ENCODE measurements at places on chromosomes 4 and X.

DNA sequence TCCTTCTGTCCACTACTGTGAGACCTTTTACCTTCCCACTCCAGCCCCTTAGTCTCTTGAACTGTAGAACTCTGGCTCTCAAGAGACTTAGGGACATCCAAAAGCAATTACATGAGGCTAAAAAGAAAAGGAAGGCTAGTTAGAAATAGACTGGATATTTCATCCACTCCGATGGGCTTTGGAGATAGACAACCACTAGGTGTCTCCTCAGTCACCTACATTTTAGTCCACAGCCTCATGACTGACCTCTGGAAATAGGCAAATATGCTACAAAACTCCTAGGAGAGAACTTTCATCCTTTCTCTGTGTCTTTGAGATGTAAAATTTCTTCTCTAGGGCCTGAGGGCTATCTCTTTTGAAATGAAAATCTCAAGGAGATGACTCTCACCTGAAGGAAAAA, 45.1 kb upstream of the LAMP2 start:
- DNase-seq, result peak; percentile 14

GRCh38 chr4:4759232-4759631, 100.2 kb upstream of the MSX1 start:
- no peak for DNase-seq

DNA sequence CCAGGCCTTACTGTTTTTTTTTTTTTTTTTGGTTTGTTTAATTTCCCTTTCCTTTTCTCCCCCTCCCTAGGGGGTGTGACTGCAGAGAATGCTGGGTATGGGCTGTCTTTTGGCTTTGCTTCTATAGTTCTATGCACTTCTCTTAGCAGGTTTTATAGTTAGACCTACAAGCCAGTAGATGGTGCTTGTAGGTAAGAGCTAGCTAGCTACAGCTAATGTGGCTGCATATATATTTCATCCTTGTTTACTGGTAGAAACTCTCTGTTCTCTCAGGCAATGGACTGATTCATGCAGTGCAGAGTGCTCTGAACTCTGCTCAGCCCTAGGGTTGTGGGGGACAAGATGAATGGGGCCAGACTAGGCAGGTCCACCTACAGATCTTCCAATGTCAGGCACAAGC, 246.4 kb downstream of the SH2D1A start:
- DNase-seq, result peak; percentile 9

GRCh38 chr4:29085748-29086147, 1634.4 kb upstream of the PCDH7 start:
- DNase-seq, result no peak

GRCh38 chr4:23320931-23321587, 568.8 kb downstream of the PPARGC1A start:
- no peak for DNase-seq

GRCh38 chr4:26173619-26174018, 147.2 kb upstream of the RBPJ start:
- no peak for DNase-seq

DNA sequence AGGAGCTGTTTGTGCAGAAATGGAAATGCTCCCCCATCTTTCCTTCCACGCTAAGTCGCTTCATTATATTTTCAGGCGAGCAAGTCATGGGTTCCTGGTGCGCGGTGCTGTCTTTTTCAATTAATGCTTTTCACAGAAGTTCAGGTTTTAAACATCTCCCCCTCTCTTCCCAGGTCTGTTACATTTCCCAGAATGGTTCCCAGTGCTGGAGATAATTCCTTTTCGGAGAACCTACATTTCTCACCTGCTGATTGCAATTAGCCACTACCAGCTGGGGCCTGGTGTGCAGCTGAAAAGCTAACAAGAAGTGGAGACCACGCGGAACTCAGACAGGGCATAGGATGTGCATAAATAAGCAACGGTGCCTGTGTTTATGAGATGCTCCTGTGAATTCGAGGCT, 217.8 kb downstream of the MID1IP1 start:
- no peak for DNase-seq

- DNase-seq, result peak; percentile 33
These were observed 392.2 kb upstream of the ZFP42 start for GRCh38 chr4:187603093-187604025.

GRCh38 chrX:69523314-69523713, 19.2 kb downstream of the NALF2 start:
- DNase-seq, result no peak

DNA sequence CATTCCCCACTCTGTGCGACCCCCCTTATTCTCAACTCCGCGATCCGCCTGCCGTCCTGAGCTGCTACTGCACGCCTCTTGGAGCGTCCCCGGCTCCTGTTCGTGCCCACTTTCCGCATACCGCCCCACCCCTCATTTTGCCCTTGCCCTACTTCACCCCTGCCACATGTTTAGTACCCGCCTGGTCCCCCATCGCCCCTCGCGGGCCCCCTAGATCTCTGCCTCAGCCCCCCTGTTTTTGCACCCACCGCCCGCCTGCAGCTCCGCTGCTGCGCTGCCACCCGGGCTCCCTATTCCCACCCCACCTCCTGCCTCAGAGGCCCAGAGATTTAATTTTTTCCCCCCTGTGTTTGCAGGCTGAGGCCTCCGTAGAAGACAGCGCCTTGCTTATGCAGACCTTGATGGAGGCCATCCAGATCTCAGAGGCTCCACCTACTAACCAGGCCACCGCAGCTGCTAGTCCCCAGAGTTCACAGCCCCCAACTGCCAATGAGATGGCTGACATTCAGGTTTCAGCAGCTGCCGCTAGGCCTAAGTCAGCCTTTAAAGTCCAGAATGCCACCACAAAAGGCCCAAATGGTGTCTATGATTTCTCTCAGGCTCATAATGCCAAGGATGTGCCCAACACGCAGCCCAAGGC, 1.4 kb downstream of the MAGED1 start:
- DNase-seq, result peak; percentile 17

GRCh38 chr4:73244945-73245601, 13.5 kb downstream of the ANKRD17 start:
- DNase-seq, result no peak

DNA sequence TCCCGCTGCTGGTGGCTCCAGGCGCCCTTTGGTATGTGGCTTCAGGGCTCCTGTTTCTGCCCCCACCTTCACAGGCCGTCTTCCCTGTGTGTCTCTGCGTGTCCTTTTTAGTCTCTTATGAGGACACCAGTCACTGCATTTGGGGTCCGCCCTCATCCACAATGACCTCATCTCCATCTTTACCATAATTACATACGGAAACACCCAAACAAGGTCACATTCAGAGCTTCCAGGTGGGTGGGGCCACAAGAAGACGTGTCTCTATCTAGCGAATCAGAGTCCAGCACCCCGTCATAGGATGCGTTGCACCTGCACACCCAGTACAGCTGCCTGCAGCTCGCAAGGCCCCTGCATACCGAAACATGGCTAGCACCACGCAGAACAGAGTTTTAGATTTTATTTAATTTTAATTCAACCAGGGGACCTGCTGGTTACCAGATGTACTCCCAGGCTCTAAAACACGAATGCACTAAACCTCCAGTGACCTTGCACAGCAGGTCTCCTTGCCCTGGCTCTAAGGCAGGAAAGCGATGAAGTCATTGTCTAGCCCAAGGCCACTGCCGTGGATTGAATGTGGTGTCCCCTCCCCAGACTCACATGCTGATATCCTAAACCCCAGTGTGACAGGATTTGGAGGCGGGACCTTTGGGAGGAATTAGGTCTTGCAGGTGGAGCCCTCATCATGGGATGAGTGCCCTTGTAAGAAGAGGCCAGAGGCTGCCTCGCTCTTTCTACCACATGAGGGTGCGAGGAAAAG, 30.3 kb downstream of the ABLIM2 start:
- DNase-seq, result no peak

DNA sequence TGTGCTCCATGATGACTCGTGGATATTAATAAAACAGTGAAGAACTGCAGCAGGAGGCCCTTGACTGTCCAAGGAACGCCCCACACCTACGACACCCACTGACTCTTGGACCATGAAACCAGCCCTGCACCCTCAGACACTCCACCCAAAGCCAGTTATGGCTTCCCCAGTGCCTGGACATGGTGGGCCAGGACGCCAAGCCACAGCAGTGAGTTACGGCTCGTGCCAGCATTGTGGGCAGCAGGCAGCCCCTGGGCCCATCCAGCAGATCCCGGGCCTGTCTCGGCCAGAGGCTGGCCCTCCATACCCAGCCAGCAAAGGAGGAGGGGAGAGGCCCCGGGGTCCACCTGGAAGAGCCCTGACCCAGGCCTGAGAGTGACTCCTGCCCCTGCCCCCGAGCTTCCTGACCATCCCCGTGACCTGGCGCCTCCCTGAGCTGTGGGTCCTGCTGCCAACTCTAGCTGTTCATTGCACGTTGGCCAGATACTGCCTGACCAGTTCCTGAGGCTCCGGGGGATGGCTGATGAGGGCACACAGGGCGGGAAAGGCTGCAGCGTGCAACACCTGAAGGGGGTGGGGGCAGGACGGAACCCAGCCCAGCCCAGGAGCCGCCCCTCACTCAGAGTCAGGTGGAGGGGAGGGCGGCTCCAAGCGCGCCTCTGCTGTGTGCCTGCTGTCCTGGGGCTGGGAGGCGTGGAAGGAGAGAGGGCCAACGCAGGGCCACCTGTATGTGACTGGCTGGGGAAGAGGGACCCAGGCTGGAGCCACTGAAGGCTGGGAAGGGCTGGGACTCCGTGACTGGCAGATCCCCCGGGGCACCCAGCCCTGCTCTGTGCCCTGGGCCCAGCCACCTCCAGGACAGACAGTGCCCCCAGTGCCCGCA, 739 bp downstream of the SLC49A3 start:
- DNase-seq, result no peak

DNA sequence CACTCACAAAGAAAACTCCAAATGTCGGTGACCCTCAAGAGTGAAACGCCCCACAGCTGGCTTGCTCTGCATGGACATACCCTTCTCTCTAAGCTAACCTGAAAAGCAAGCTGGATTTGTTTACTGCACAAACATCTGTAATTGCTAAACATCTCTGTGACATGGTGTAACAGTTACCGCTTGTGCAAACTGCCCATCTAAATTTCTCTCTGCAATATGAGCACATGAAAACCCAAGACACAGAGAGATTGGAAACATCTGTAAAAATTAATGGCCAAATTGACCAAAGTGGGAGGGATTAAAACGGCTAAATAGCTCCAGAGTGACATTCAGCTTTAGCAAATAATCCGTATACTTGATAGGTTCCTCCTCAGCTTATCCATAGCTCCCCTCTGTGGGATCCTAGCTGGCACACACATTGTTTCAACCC, 155.0 kb upstream of the MAP3K15 start:
- DNase-seq, result no peak

GRCh38 chr4:176189891-176190795, 5.2 kb downstream of the SPATA4 start:
- DNase-seq, result no peak

- no peak for DNase-seq
These were observed 10.5 kb downstream of the VEGFC start for GRCh38 chr4:176782191-176782590.

DNA sequence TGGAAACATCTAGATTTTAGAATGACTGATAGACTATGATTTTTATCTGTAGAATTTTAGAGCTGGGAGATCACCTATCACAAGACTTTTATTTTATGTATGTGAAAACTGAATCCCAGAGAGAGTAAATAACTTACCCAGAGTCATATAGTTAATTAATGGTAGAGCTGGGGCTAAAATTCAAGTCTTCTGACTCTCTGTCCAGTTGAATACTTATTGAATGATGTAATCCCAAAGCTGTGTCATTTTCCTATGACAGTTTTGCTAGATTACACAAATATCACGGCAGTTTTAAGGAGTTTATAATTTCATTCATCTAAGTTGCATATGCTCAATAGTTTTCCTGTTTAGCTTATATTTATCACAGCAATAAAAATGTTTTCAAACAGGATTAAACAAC, 6.7 kb downstream of the NRK start:
- DNase-seq, result no peak

DNA sequence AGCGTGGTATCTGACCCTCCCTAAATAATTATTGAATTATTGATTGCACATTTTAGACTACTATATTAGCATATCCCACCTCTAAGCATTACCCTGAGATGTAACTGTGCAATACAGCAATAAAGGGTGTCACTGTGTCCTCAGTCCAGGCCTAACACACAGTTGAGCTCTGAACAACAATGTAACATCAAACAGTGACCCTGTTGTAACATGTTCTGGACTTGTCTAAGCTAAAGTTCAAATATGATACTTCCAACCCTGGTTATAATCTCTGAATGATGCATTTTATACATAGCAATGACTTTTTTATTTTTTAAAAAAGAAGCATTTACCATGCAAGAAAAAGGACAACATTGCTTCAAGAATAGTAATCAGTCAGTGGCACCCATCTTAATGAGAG, 61.6 kb upstream of the DMD start:
- DNase-seq, result no peak

GRCh38 chr4:11469650-11470437, 41.1 kb upstream of the HS3ST1 start:
- DNase-seq, result no peak

- peak; percentile 23 for DNase-seq
These were observed 30.8 kb upstream of the LRBA start for GRCh38 chr4:151045907-151046306.

DNA sequence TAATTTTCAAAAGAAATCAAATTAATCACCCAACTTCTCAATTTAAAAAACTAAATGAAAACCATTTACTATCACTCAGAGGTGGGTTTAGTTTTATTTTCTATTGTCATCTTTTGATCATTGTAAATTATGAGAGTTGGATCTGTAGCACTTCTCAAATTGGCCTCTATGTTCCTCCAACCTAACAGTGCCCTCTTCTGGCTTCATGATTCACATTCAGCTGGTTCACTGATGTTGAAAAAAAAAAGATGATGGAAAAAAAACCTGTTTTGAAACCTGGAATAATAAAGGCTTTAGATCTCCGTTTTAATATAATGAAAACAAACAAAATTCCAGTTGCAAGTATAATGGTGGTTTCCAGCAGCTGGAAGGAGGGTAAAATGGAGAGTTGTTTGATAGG, 2.4 kb upstream of the NBDY start:
- DNase-seq, result peak; percentile 65

DNA sequence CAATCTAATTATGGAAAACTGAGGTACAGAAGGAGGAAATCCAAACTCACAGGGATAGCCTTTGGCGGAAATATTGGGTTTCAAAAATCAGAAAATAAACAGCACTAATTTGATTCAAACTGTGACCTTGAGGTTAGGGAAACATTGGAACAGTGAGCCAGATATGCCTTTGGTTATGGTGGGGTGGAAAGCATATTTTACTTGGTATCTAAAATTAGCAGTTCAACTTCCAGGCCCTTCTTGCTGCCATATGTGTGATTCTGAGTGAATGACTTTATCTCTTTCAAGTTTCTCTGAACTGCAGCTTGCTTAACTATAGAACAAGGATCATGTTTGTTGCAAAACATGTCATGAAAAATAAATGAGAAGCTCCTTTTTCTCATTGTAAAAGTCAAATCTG, 240.9 kb upstream of the VEGFC start:
- DNase-seq, result no peak

GRCh38 chrX:110442635-110443034, 84.0 kb downstream of the RTL9 start:
- DNase-seq, result peak; percentile 65

- no peak for DNase-seq
These were observed 155.8 kb downstream of the STAG2 start for GRCh38 chrX:124117325-124117724.

DNA sequence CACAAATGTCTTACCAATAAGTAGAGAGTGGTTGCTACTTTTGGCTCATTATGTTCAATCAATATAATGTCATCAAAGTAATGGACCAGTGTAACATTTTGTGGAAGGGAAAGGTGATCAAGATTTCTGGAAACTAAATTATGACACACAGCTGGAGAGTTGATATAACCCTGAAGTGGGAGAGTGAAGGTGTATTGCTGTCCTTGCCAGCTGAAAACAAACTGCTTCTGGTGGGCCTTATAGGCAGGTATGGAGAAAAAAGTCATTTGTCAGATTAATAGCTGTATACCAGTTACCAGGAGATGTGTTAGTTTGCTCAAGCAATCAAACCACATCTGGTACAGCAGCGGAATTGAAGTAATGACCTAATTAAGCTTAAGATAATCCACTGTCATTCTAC, 17.3 kb upstream of the GUCY1B1 start:
- no peak for DNase-seq
